ENCODE measurements at places on chromosomes 2 and 18.
A peak's percentile ranks its signal among the peaks of the same experiment; 100 is the strongest.

- DNase-seq = peak; percentile 23
Measured at GRCh38 chr2:10414591-10414990, 33.5 kb downstream of the ODC1 start.

DNA sequence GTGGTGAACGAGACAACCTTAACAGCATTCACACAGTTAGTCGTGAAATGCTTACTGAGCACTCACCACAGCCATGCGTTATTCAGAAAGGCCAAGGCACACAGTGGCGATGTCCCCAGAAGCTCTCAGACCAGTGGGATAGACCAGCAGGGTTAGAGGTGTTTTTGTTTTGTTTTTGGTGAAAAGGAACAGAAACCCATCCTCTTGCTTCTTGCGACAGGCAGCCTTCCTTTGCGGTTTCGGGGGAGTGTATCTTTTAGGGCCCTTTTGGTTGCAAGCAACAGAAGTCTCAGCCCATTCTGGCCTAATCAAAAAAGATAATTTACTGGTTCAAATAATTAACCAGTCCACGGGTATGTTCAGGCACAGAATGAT lies 4.7 kb downstream of the GNLY start:
- DNase-seq = no peak

GRCh38 chr2:6159606-6160005 lies 467.4 kb downstream of the SOX11 start:
- no peak for DNase-seq

DNA sequence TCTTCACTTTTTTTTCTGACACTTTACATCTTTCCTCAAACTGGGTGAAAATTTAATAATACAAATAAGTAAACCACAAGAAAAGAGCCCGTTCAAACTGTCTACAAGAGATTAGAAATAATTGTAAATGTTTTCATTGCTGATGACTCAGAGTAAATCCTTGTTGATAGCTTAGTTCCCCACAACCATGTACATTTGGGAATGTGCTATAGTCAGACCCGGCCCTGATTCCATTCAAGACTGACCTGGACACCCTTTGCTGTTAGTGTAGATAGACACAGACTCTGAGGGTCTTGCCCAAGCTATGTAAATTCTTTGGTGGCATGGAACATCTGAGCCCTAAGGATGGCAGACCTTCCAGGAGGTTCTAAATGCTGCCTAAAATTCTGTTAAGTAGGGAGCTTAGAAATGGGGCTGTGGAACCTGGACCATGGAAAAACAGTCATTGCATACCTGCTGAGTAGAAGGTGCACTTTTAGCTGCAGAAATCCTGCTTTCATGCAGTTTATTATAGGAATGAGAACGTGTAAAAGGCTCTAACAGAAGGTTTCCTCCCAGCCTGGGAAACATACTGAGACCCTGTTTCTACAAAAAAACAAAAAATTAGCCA lies 3.7 kb downstream of the MALT1 start:
- peak; percentile 18 for DNase-seq

- DNase-seq = no peak
Measured at GRCh38 chr2:43824951-43825493, 13.6 kb downstream of the ABCG5 start.

DNA sequence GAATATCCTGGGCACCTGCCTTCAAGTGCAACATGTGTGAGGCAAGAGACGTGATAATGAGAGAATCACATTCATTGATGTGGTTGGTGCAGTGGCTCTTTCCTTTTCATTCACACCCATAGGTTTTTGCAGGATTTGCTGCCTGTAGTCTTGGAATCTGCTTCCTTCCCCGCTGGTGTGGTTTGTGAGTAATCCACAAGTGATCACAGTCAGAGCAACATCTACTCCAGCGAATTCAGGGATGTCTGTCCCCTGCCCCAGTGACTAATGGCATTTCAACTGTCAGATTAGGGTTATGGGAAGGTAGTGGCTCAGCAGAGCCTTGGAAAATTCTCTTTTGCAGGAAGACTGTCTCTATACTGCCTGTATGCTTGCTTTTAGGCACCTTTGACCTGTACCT lies 225.5 kb upstream of the RBMS1 start:
- peak; percentile 76 for DNase-seq

GRCh38 chr2:15448250-15448839 lies 112.8 kb downstream of the NBAS start:
- DNase-seq = no peak

GRCh38 chr2:223529696-223530095 lies 72.5 kb downstream of the SCG2 start:
- peak; percentile 84 for DNase-seq

GRCh38 chr2:145931781-145932395 lies 1412.0 kb upstream of the ZEB2 start:
- DNase-seq = no peak

DNA sequence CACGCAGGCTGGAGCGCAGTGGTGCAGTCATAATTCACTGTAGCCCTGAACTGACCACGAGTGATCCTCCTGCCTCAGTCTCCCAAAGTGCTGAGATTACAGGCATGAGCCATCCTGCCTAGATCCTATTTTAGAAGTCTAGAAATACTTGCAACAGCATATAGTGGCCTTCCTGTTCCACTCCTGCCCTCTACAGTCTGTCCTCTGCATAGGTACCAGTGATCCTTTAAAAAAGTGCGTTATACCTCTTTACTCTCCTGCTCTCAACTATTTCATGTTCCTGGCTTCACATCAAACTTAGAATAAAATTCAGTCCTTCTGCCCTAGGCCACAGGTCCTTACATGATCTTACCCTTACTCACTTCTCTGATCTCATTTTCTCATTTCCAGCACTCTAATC lies 6.0 kb downstream of the COMMD1 start:
- DNase-seq = no peak

- DNase-seq = no peak
Measured at GRCh38 chr18:80189531-80189865, 57.8 kb downstream of the PARD6G start.

DNA sequence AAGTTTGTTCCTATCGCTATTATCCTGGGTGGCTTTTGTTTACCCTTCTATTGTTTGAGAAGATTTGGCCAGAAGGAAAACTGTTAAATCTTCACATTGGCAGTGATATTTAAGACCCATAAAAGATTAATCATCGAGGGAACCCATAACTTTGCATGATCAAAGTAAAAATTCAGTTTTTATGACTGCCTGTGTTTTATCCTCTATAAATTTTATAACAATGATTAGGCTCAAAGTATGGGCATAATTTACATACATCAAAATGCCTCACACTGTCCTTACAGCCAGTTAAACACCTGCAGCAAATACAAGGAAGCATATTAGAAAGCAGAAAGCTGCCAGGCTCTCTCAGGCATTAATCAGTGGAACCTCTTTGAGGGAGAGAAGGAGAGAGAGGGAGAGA lies 289.1 kb downstream of the ICOS start:
- no peak for DNase-seq

DNA sequence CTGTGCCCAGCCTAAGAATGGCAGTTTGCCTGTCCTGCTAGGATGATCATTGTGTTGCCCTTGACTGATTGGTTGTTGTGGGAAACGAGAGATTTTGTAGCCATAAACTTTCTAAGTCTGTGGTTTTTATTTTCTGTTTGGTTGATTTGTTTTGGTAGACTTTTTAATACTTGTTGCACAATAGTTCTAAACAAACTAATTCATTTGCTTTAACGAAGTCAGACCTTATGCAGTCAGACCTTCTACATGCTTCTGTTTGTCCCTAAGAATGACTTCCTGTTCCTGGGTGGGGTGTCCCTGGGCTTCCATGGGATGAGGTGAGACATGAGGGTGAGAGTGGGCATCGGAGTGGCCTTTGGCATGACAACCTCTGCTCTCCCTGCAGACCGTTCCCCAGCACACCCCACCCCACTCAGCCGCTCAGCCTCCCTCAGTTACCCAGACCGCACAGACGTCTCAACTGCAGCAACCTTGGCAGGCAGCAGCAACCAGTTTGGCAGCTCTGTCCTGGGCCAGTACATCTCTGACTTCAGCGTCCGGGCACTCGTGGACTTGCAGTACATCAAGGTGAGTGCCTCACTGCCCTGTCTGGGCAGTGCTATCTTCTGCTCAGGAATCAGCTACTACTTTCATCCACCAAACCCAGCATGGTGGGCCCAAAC lies 7.8 kb upstream of the CNNM3 start:
- no peak for DNase-seq

GRCh38 chr2:171893196-171893823 lies 734 bp downstream of the SLC25A12 start:
- no peak for DNase-seq

GRCh38 chr2:75870651-75871137 lies 160.0 kb upstream of the GCFC2 start:
- DNase-seq = no peak

DNA sequence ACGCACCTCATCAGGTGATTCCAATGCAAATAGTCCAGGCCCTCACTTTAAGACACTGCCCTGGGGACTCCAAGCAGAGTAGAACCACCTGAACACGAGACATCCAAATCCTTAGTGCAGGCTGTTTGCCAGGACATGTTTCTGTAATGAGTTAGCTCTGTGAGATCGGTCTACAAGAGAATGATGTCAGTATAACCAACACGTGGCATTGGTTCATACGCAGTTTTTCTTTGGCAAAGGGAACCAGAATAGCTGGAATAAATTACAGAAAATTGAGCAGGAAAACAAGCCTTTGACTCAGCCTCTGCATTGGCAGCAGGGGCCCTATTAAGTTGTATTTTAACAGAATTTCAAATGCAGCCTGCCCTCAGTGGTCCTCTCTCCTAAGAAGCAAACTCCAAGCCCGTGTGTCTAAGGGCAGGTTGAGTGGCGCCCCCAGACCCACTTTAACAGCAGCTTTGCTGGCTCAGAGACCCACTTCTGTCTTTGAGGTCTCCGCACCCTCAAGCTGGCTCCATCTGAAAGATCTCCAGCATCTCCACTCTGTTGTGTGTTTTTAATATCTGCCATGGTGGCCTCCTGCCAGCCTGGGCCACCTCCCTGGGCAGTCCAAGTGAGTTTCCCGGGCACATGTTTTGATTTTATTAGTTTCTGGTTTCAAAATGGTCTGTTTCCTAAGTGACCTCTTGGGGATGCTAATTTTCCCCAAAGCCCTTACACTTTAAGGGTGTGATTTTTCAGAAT lies 61.3 kb downstream of the ALPK2 start:
- DNase-seq = peak; percentile 99

DNA sequence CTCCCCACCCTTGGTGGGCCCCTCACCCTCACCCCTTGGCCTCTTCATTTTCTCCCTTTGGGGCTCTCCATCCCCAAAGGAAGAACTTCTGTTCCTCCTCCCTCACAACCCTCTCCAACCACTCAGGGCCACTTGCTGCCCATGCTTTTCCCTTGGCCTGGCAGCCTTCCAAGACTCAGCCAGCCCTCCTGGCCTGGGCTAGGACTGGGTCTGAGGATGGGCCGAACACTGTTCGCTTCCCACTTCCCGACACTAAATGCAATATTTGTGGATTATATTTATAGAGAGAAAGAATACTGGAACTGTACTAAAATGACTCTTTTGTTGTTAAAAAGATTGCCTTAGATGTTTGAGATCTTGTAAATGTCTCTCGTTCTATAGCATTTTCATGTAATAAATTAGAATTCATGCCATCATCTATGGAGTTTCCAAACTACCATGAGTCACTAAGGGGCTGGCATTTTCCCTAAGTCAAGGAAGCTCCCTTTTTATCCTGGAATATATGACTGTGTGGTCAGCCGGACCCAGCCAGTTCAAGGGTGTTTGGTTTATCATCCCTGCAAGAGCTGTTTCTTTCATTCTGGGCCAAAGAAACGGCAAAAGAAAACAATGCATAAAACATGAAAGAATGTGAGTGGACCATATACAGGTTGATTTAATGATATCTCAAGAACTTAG lies 3.8 kb downstream of the CXCR2 start:
- no peak for DNase-seq

GRCh38 chr18:64037812-64038414 lies 68.0 kb downstream of the SERPINB8 start:
- DNase-seq = peak; percentile 27

GRCh38 chr18:29874519-29875098 lies 1167.9 kb downstream of the DSC3 start:
- peak; percentile 35 for DNase-seq

DNA sequence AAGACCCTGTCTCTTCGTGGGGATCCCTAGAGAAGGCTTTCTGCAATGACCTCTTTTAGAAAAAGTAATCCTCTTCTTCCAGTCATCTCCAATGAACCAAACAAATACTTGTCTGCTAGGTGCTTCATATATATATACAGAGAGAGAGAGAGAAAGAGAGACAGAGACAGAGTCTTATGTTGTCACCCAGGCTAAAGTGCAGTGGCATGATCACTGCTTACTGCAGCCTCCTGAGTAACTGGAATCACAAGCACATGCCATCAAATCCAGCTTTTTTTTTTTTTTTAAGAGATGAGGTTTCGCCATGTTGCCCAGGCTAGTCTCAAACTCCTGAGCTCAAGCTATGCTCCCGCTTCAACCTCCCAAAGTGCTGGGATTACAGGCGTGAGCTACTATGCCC lies 18.6 kb upstream of the PKDCC start:
- no peak for DNase-seq

DNA sequence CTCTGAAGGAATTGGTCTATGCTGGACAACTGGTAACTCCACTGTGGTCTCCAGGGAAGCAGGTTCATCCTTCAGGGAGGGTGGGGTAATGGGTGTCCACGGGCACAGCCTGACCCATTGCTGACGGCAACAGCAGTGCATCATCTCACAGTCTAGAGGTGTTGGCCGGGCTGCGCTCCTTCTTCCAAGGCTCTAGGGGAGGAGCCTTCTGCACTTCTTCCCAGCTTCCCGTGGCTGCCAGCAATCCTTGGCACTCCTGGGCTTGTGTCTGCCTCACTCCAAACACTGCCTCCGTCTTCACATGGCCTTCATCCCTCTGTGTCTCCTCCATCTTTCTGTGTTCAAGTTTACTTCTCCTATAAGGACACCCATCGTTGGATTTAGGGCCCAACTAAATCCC lies 166.2 kb downstream of the CTIF start:
- no peak for DNase-seq

DNA sequence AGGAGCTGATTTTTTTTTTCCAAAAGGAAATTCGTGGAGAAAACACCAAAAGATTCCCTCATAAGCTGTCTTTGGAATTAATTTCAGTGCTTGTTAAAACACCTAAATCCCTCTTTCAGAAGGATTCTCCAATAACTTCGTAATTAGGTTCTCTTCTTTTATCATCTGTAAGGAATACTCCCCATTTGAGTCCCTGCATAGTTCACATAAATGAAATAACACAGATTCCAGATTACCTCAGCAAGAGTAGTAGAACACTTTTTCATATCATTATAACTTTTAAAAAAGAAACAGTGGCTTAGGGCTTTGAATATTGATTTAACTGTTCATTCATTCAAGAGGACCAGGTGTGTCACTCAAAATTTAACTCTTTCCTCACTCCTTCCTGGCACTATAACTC lies 55.5 kb downstream of the ARHGAP28 start:
- DNase-seq = peak; percentile 51

- DNase-seq = no peak
Measured at GRCh38 chr2:10617241-10617640, 72.5 kb downstream of the NOL10 start.

DNA sequence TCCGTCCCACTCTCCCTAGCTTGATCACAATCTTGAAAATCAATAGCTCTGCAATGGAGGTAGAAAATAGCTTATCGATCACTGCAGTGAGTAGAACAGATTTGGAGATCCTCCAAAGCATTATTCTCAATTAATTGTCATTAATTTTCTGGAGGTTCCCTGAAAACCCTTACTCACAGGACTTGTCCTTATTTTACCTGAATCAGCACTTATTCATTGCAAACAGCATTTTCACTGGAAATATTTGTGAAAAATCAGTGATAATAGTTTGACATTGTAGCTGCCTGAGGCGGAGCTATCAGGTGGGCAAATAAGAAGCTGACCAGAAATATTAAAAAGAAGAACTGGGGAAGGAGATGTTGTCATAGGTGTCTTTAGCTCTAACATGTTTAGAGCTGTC lies 294.6 kb upstream of the ZSWIM2 start:
- DNase-seq = no peak
